ENCODE measurements at places on chromosomes 5 and 9.

DNA sequence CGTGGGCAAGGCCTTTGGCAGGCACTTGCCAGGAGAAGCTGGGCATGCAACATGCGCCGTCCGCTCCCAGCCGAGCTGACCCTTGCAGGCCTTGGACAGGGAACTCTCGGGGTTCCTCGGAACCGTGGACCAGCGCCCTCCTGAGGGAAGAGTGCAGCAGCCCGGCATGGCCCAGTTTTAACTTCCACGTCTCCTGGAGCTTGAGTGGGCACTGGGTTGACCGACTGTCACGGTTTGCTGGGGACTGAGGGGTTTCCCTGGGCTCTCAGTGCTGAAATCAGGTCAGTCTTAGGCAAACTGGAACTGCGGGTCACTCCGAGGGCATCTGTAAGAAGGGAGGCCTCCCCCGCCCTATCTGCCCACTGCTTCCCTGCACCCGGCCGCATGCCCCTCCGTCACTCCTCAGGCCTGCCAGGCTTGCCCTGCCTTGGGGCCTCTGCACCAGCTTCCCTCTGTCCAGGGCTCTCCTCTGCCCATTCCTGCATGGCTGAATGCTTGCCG lies 87.0 kb upstream of the PHYKPL start:
- DNase-seq: no peak

DNA sequence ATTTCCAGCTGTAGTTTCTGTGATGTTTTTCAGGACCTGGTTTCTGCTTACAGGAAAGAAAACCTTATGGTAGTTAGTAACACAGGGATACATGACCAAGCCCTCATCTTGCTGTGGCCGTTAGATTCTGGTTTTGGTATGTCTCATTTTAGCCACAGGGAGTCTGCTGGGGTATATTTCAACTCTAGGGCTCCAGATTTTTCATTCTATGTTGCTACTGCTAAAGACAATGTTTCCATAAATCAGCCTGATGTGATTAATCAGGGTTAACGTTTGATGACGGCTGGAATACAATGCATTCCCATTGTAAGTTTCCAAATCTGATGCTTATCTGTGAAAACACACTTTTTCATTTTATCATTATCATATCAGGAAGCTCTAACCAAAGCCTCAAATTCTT lies 48.2 kb downstream of the P4HA2 start:
- no peak for DNase-seq

DNA sequence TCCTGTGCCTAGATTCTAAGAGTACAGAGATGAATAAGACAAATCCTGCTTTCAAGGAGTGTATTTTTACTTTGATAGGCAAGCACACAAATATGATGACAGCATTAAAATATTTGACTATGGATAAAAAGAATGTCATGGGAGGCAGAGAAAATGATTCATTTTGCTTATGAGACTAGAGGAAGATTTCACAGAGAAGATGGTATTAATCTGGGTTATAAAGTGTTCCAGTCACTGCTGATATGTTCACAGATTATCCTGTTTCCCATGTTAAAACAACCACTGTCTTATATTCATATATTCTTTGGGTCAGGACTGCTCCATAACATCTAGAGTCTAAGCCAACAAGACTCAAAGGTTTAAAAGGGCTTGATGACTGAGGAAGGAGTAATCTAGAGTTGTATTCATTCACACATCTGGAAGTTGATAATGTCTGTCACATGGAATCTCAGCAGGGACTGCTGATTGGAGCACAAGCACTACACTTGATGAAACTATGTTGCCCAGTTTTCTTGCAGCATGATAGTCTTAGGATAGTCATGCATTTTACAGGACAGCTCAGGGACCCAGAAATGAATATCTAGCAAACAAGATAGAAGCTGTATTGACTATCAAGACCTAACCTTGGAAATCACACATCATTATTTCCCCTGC lies 79.3 kb downstream of the STARD4 start:
- DNase-seq: no peak

- DNase-seq: no peak
These were observed 239.7 kb downstream of the MLLT3 start for GRCh38 chr9:20382460-20383071.

GRCh38 chr5:132265336-132266030 lies 8.0 kb downstream of the PDLIM4 start:
- DNase-seq: no peak

DNA sequence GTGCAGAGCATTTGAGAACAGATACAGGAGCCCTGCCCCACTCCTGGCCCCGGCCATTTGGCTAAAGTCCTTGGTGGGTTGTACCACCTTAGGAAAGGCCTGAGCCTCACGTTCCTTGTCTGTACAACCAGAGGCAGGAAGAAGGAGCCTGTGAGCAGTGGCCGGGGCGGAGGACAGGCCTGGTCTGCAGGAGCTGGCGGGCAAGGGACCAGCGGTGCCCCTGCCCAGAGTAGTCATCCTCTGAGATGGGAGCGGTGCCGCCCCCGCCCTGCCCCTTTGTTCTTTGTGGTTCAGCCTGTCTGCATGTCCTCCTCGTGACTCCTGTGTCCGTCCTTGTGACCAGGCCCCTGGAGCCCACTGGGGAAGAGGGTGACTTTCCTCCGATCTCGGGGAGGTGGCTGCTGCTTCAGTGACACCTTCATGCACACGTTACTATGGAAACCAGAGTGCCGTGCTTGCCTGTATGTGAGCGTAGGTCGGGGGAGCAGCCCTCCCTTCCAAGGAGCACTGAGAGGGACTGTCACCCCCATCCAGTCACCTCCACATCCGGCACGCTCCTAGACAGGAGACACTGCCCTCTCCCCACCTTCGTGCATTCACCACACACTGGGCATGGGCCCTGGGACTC lies 42.9 kb downstream of the UNC5A start:
- peak; percentile 64 for DNase-seq

DNA sequence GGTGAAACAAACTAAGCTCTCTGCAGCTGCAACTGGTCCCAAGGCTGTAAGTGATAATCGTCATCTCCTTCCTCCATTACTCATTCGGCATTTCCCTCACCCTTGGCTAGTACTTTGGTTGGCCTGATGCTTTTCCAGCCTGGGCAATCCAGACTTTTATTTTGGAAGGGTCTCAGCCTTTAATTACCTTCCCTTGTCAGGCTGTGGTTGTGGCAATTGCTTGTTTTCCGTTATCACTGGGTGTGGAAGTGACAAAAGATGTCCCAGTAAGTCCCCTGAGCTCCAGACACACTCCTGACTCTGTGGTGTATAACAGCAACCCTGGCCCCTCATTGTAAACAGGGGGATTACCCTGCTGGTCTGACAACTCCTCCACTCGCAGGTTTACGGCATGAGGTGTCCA lies 6.3 kb upstream of the FAF2 start:
- DNase-seq: no peak

GRCh38 chr5:79069488-79070349 lies at the start of the genes BHMT2 and DMGDH:
BHMT2 (plus strand) TSS chr5:79069767; CDS start chr5:79069783, 16 bp downstream.
DMGDH (minus strand) TSS chr5:79069674; CDS start chr5:79069620, 54 bp downstream.
- no peak for DNase-seq

DNA sequence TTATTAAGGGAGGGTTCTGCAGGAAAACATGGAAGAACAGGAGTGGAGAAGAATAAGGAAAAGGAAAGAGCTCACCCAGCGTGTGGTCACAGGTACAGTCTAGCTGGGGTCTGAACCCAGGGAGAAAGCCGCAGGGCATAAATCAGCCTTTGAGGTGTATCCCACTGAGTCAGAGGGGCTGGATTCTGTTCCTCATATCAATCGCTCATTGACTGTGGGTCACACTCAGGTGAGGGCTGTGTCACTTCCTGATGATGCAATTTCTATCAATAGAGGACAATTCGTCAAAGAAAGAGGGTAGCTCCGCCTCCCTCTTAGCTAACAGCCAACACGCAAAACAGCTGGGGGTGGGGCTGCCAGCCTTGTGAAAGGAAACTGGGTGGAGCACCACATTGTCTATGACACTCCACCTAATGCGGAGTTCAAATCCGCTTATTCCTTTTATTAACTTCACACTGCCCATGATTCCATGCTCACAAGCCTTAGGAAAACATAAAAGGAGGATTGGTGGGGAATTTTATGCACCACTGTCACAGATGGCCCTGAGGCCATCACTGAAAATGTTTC lies 176.2 kb downstream of the ICE1 start:
- DNase-seq: no peak

- DNase-seq: peak; percentile 85
These were observed 32.4 kb downstream of the PCDHGC5 start for GRCh38 chr5:141521244-141521781.

DNA sequence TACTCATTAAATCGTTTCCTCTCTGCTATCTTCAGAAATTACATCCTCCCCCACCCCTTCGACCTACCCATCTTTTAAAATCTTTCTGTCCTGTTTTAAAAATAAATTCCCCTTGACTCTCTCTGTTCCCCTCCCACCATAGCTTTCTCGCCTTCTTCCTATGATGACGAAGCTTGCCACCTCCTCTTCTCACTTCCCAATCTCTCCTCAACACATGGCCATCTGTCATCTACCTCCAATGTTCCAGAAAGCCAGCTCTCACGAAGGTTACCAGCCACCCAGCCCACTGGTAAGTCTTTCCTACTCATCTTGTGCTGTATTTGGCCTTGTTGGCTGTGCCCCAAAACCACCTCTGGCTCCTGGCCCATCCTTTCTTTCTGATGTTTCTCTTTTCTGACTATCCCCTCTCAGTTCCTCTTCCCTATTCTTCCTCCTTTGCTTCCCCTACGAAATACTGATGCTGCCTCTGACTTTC lies 346.3 kb downstream of the ENC1 start:
- DNase-seq: peak; percentile 69

GRCh38 chr9:77853716-77854115 lies 177.9 kb downstream of the GNAQ start:
- DNase-seq: no peak

DNA sequence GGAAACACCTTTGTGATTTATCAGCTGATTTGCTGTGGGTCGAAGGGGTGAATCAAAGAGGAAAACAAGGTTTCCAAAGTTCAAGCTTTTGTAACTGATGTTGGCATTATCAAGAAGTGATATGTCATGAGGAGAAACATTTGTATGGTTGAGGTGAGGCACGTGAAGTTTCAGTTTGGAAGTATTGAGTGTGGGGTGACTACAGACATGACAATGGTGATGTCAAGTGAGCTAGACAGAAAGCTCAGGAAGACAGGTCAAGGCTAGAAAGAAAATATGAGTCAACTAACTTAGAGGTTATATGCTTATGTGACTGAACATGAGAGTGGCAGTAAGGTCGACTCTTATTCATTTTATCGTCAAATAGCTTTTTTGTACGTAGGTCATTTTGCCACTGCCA lies 99.1 kb downstream of the RAB3C start:
- DNase-seq: no peak

- DNase-seq: no peak
These were observed 27.1 kb upstream of the GAS1 start for GRCh38 chr9:86974421-86974820.

GRCh38 chr5:76050134-76050533 lies 33.0 kb upstream of the SV2C start:
- no peak for DNase-seq

DNA sequence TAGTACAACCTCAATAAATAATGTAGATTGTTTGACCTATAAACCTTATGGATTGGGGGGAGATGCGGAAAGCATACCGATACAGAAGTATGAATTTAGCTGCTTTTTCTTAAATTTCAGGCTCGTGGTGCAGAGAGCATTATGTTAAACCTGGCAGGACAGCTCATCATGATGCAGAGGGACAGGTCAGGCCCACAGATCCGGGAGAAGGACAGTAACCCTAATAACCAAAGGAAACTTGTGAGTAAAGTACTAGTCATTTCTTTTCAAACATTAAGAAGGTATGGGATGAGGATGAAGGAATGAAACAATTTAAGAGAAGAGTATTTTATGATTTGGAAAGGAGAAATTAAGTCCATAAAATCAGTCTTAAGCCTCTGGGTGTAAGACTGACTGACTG lies 70.5 kb downstream of the ERMP1 start:
- no peak for DNase-seq

- DNase-seq: no peak
These were observed 989.2 kb downstream of the TLE4 start for GRCh38 chr9:80560976-80561375.

GRCh38 chr9:99516657-99517049 lies 294.6 kb downstream of the SEC61B start:
- no peak for DNase-seq

DNA sequence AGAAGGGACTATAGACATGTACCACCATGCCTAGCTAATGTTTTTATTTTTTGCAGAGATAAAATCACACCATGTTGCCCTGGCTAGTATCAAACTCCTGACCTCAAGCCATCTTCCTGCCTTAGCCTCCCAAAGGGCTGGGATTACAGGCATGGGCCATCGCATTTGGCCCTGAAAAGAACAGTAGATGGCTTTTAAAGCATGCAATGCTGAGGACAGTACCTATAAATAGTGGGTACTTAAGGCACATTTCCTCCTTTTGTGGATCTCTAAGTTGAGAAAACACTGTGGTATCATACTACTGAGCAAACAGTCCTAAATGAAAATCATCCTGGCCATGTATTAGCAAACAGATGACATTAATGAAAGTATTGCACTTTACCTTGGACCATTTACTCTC lies 119.4 kb downstream of the TTC39B start:
- DNase-seq: no peak

DNA sequence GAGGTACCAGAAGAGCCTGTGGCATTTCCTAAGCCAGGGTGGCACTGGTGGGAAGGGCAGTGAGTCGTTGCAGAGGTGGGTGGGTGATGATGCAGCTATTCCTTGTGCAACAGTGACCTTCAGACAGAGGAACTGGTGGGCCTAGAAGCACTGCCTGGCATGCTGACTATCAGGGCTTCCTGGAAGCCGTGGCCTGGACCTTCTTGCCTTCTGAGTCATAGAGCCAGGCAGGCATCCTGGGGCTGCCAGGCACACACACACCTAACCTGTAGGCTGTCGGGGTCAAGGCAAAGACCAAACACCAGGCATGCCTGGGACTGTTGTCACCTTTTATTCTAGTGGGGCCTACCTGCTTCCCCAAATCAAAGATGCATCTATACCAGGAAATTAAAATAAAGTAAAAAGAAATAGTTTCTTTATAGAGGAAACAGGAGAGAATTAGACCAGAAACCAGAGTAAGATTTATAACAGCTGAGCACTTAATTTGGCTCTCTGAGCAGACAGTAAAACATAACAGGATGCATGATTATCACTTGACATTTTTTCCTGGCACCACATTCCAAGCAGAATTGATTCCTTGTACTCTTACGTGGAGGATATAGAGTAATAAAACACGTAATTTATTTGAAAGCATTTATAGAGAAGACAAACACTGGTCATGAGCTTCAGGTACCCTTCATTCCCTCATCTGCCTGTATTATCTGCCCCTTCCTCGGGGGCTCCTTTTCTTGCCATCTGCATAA lies 25.1 kb downstream of the NANS start:
- DNase-seq: no peak

GRCh38 chr9:77954013-77954665 lies 77.5 kb downstream of the GNAQ start:
- DNase-seq: no peak

All from putamen (tissue), 1 donor.